ENCODE measurements at places on chromosomes 16 and 17. TPM values are rescaled to one million over a fixed set of nuclear protein-coding genes. Genes with fewer than 3 reads are reported as not detected.

Gene UNC13D
- not detected for polyA plus RNA-seq

Gene PRSS36
- 0.43 TPM for polyA plus RNA-seq

Gene PRR35
- not detected for polyA plus RNA-seq

Gene RBFOX1
- 38.3 TPM for polyA plus RNA-seq

Gene RIPOR1
- 4.3 TPM for polyA plus RNA-seq

Gene DERL2
- 89.9 TPM for polyA plus RNA-seq

Gene KRT222
- 190 TPM for polyA plus RNA-seq

Gene XAF1
- not detected for polyA plus RNA-seq

Gene ITGAL
- polyA plus RNA-seq: not detected

Gene CD300LB
- not detected for polyA plus RNA-seq

Gene KRT39
- not detected for polyA plus RNA-seq

Gene ABR
- polyA plus RNA-seq: 14.2 TPM

Gene YPEL3
- polyA plus RNA-seq: 32.2 TPM

Gene HOXB2
- polyA plus RNA-seq: not detected

Gene TVP23A
- polyA plus RNA-seq: 7.7 TPM

Gene GJC1
- 0.67 TPM for polyA plus RNA-seq

Gene WNT3
- polyA plus RNA-seq: 9.9 TPM

Gene ARHGAP44
- polyA plus RNA-seq: 8.2 TPM

Gene SPATA22
- polyA plus RNA-seq: not detected

Gene SOCS1
- polyA plus RNA-seq: not detected

Gene MRPL28
- 15.9 TPM for polyA plus RNA-seq

Gene CDRT15
- not detected for polyA plus RNA-seq

Gene SCIMP
- not detected for polyA plus RNA-seq

Gene C16orf86
- not detected for polyA plus RNA-seq

Gene PCYT2
- 1.6 TPM for polyA plus RNA-seq

Gene CCDC200
- not detected for polyA plus RNA-seq

Gene RAMP2
- polyA plus RNA-seq: 0.64 TPM

Gene KRTAP16-1
- polyA plus RNA-seq: not detected

Gene HSD17B1
- polyA plus RNA-seq: 0.32 TPM

Gene GNGT2
- polyA plus RNA-seq: not detected

Gene OR1F1
- not detected for polyA plus RNA-seq
